CD4-positive, alpha-beta memory T cell (primary cell): ENCODE measurements at places on chromosomes 1 and 21.

DNA sequence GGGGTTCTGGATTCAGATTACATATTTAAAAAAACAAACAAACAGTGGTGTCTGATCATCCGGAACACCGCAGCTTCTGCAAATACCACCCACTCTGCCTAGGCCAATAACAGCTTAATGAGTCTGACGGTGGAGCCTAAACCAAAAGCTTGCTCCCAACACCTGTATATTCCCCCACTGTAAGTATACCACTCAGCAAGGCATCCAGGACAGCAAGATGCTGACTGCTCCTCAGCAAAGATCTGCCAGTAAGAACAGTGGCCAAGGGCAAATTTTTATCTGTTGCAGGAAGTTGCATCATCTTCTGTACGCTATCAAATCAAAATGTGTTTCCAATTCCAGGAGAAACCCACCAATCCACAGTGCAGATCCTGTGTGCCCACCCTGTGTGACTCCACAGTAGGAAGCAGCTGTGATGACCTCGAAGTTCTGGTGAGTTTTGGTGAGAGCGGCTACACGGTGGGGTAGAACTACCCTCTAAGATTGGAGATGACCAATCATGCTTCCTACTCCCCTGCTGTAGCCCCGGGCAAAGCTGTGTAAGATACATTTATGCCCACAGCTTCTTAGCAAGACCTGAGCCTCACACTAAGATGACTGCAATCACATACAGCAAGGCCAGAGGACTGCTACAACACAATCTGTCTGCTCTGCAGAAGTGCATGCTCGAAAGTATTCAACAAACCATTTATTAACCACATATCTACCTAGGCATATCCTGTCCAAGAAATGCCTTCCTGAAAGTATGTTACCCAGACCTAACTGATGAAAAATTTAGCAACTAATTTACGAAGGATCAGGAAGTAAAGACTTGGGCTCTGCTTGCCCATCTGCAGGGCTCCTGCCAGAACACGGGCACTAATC is 30.5 kb downstream of the SIPA1L2 start:
- peaks cover 36% of the 10 kb centered on the region for H3K4me1 ChIP-seq
- no peak for DNase-seq
- H3K4me3 ChIP-seq, result no peak overlapping the region

DNA sequence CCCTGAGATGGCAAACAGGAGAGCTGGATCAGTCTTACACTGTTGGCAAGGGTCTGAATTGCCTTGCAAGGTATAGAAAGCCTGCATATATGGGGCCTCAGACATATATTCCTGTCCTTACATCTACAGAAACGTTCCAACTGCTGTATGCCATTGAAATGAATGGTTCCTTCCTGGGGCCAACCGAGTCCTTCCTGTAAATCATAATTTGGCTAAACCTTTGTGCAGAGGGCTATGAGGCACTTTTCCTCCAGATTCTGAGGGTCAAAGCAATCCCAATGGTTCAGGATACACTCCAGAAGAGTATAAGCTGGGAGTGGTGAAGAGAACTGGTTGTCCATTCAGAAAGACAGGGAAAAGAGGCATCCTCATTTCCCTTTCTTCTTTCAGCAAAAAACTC is 190.5 kb downstream of the PTPRC start:
- H3K36me3 ChIP-seq, result no peaks in the 10 kb centered on the region
- H3K4me1 ChIP-seq, result no peaks in the 10 kb centered on the region
- DNase-seq, result no peak
- H3K4me3 ChIP-seq, result no peak overlapping the region
- no peak overlapping the region for H3K27ac ChIP-seq

DNA sequence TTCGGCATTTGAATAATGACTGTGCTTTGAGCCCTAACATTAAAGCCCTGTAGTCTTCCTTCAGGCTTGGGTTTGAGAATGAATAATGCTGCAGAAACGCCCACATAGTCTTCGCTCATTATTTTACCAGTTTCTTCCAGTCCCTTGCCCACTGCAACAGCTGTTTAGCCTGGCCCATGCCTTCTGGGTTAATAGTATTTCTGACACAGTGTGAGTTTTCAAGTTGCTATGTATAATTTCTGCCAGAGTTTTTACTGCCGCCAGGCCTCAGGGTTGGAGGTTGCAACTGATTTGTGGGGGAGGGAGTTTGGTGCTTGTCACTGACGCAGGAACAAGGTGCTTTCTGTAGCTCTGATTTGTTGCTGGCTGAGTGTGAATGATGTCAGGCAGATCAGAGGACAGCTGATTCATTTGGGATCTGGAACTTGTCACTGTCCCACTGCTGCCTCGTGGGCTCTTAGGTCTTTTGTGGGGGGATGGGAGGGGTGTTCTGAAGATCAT is 109.8 kb downstream of the MAST2 start:
- no peaks in the 10 kb centered on the region for H3K4me1 ChIP-seq
- H3K27ac ChIP-seq, result no peak overlapping the region
- no peaks in the 10 kb centered on the region for H3K27me3 ChIP-seq
- no peak overlapping the region for H3K4me3 ChIP-seq

GRCh38 chr1:33338440-33339211 is 17.7 kb upstream of the A3GALT2 start:
- no peak overlapping the region for H3K27ac ChIP-seq
- H3K36me3 ChIP-seq, result no peaks in the 10 kb centered on the region
- H3K4me1 ChIP-seq, result peaks cover 16% of the 10 kb centered on the region

GRCh38 chr1:13624526-13624925 is 40.9 kb downstream of the PDPN start:
- no peak overlapping the region for H3K4me3 ChIP-seq
- no peaks in the 10 kb centered on the region for H3K36me3 ChIP-seq
- DNase-seq, result no peak
- no peak overlapping the region for H3K27ac ChIP-seq
- H3K4me1 ChIP-seq, result no peaks in the 10 kb centered on the region

DNA sequence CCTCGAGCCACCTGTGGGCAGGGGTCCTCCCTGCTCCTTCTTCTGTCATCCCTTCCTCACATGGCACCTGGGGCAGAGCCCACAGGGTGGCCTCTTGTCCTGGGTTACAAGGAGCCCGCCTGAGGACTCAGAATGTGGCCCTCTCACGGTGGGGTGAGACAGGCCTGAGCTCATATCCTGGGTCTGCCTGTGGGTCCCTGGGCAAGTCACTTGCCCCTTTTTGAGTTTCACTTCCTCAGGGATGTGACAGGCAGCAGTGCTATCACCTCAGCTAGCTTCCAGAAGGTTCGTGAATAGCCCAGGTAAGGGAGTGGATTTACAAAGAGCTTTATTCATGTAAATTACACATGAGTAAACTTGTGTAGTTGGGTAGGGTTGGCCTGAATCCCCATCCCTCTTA is 33.5 kb downstream of the HTR6 start:
- no peaks in the 10 kb centered on the region for H3K27me3 ChIP-seq
- no peaks in the 10 kb centered on the region for H3K36me3 ChIP-seq
- no peaks in the 10 kb centered on the region for H3K4me1 ChIP-seq
- no peak overlapping the region for H3K27ac ChIP-seq
- DNase-seq, result no peak
- H3K4me3 ChIP-seq, result no peak overlapping the region

- H3K36me3 ChIP-seq, result no peaks in the 10 kb centered on the region
- peaks cover 46% of the 10 kb centered on the region for H3K4me1 ChIP-seq
- H3K27ac ChIP-seq, result no peak overlapping the region
- no peaks in the 10 kb centered on the region for H3K27me3 ChIP-seq
- no peak overlapping the region for H3K4me3 ChIP-seq
These were observed 28.1 kb downstream of the PDE9A start for GRCh38 chr21:42681296-42682206.

GRCh38 chr1:222583079-222583478 is 6.7 kb downstream of the TAF1A start:
- DNase-seq, result no peak
- H3K36me3 ChIP-seq, result peaks cover 18% of the 10 kb centered on the region
- no peaks in the 10 kb centered on the region for H3K27me3 ChIP-seq
- no peak overlapping the region for H3K27ac ChIP-seq
- no peak overlapping the region for H3K4me3 ChIP-seq

DNA sequence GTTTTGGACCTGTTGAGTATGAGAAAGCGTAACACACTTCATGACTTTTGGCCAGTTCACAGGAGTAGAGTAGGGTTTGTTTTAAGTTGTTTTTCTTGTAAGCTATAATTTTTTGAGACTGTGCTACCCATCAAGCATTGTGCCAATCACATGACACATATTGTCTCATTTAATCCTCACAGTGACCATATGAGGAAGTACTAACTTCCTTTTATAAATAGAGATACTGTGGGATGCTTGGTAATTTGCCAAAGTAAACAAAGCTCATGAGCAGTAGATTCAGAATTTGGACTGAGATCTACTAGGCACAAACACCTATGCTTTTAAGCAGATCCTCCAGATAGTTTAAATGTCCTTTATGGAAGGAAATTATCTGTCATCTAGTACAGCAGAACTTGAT is 178.3 kb downstream of the CACNA1E start:
- H3K4me1 ChIP-seq, result no peaks in the 10 kb centered on the region
- no peaks in the 10 kb centered on the region for H3K27me3 ChIP-seq
- no peak overlapping the region for H3K27ac ChIP-seq
- DNase-seq, result no peak
- H3K4me3 ChIP-seq, result no peak overlapping the region
- no peaks in the 10 kb centered on the region for H3K36me3 ChIP-seq
